Activated T-helper 17 cell treated with anti-CD3 and anti-CD28 coated beads, Interleukin-2, amount 50 U/mL, for 72 hours (primary cell): ENCODE measurements at places on chromosomes 16 and 17. TPM values are rescaled to one million over a fixed set of nuclear protein-coding genes. Genes with fewer than 3 reads are reported as not detected.
A peak's percentile ranks its signal among the peaks of the same experiment; 100 is the strongest.

DNA sequence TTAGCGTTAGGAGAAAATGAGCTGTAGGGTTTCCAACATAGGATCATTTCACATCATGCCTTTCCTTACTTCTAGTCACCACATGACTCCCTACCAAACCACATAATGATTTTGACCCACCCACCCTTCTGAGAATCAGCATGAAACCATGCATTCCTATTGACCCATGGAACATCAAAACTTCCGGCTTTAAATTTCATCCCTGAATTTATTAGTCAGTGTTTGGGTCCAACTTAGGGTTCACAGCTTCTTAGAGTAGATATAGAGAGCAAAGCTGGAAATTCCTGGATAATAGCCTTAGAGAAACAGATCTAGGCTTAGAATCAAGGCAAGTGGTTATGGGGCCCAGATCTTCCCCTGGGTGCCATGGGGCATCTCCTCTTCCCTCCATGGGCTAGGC is 162.6 kb downstream of the TOX3 start:
- no peak for ATAC-seq

CSH1 gene
- 8.2 TPM for total RNA-seq

PMFBP1 gene
- 3.9 TPM for total RNA-seq

DNA sequence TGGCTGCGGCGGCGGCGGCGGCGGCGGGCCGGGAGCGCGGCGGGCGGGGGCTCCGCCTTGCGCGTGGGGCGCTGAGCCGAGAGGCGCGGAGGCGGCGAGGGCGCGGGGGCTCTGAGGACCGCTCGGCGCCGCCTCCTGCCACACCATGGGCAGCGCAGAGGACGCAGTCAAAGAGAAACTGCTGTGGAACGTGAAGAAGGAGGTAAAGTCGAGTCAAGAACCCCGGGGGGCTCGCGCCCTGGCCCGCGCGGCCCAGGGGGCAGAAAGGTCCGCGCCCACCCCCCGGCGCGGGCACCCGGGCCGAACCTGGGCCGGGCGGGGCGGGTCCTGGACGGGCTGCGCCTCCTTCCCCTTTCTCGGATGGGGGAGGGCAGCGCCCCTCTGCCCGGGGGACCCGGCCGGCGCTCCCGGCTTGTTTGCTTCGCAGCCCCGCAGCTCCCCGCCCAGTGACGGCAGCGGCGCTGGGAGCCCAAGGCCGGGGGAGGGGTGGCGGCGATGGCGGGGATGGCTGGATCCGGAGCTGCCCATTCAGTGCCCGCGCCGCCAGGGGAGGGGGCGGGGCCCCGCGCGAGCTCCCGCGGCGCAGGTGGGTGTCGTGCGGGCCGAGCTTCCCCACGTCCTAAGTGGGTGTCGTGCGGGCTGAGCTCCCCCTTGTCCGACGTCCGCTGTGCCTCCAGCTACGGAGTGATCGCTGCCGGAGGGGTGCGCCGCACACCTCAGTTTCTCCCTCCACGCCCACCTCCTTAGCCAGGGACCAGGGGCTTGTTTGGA is 428 bp downstream of the SGSM2 start:
- peak; percentile 57 for ATAC-seq

NHLRC4 gene
- total RNA-seq, result 0.80 TPM

AGRP gene
- not detected for total RNA-seq

- peak; percentile 56 for ATAC-seq
Observed at GRCh38 chr16:4474192-4474961, at the start of gene NMRAL1. TSS of gene NMRAL1 (minus strand) at chr16:4474625. CDS start at chr16:4474132, 493 bp downstream.

DNA sequence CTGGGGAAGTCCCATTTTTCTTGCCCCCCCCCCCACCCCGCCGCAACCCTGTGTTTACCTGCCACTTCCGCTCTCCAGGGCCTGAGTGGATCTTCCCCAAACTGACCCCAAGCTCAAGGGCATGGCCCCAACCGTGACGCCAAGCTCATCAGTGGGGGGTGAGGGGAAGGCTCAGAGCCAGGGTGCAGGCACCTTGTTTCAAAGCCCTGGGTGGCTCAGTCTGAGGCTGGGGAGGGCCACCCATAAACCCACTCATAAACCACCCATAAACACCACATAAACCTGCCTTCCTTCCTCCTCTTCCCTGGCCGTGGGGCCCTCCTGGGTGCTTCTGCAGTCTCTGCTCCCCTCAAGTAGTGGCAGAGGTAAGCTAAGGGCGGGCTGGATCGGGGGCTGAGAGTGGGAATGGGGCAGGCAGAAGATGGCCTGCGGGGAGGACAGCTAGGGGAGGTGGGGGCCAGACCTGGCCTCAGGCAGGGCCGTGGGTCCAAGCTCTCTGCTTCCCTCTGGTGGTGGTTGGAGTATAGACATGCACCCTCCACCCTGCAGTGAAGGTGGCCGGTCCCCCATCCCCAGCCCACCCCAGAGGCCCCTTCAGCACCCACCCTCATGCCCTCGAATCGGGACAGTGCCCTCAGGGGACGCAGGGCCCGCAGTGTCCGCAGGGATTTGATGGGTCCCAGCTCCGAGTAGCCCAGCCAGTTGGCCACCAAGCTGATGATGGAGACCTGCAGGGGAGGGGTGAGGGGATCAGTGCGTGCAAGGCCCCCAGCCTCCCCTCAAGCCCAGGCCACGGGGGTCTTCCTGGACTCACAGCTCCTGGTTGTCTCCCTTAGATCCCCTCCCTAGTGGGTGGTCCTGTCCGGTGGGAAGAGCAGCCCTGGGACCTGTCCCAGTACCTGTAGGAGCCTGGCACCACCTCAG is 14.6 kb upstream of the CD79B start:
- ATAC-seq, result peak; percentile 95

- ATAC-seq, result no peak
Observed at GRCh38 chr17:3630781-3631180, 5.3 kb downstream of the SHPK start.

DNA sequence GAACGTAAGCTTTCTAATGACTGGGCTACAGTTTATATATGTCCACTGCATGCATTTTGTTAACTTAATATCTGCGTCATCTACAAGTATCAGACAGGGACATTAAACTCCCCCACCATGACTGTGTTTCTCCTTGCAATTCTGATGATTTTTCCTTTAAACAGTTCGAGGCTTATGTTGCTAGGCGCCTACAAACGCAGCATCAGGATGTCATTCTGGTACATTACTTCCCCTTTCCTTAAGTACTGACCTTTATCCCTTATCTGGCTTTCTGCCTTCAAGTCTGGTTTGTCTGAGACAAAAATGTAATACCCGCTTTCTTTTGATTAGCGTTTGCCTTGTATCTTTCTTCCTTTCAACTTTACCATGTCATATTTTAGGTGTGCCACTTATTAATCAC is 362.4 kb downstream of the SLC39A11 start:
- ATAC-seq, result no peak

GRCh38 chr17:56868716-56869115 is 34.8 kb downstream of the DGKE start:
- no peak for ATAC-seq

GRCh38 chr16:79856581-79856980 is 256.0 kb upstream of the MAF start:
- ATAC-seq, result peak; percentile 54

DPEP3 gene
- total RNA-seq, result not detected

ZSCAN10 gene
- 0.45 TPM for total RNA-seq

DNA sequence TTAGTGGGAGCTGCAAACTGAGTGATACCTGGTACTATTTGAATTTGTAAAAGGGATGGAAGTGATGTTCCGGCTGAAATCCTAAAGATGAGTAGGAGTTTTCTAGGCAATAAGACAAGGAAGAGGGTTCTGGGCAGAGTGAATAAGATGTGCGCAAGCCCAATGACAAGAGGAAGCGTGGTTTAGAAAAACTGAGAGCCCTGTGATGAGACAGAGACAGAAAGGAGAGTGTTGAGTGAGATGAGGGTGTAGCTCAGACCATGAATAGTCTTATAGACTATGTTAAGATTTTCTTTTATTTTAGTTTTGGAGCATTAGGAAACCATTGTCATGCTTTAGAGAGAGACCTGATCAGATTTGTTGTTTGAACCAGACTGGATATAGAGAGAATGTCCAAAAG is 50.2 kb downstream of the COX10 start:
- ATAC-seq, result peak; percentile 81

DNA sequence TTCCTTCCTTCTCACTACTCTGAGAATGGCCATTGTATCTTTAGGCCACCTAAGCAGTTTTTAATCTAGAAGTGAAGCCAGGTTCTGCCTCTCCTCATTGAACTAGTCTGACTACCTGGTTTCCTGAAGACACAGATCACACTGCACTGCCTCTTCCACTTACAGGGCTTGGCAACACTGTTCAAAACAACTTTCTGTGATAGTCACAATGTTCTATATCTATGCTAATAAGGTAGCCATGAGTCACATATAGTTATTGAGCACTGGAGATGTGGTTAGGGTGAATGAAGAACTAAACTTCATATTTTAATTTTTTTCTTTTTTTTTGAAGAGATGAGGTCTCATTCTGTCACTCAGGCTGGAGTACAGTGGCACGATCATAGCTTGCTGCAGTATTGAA is 26.9 kb downstream of the RND2 start:
- no peak for ATAC-seq

SERPINF2 gene
- 0.85 TPM for total RNA-seq

GRCh38 chr16:52558448-52558847 is 11.5 kb upstream of the TOX3 start:
- no peak for ATAC-seq

KRTAP1-1 gene
- not detected for total RNA-seq

- ATAC-seq, result no peak
Observed at GRCh38 chr17:42193216-42193968, 902 bp downstream of the GHDC start.

KRT26 gene
- not detected for total RNA-seq

- ATAC-seq, result no peak
Observed at GRCh38 chr16:66414891-66415290, 12.2 kb upstream of the BEAN1 start.

COG7 gene
- 21.2 TPM for total RNA-seq

GRCh38 chr16:77784441-77785372 is 3.7 kb upstream of the VAT1L start:
- ATAC-seq, result no peak

GLP2R gene
- total RNA-seq, result not detected
